OCI-M1 (cell line): ENCODE measurements at places on chromosomes 4 and X.
A peak's percentile ranks its signal among the peaks of the same experiment; 100 is the strongest.

DNA sequence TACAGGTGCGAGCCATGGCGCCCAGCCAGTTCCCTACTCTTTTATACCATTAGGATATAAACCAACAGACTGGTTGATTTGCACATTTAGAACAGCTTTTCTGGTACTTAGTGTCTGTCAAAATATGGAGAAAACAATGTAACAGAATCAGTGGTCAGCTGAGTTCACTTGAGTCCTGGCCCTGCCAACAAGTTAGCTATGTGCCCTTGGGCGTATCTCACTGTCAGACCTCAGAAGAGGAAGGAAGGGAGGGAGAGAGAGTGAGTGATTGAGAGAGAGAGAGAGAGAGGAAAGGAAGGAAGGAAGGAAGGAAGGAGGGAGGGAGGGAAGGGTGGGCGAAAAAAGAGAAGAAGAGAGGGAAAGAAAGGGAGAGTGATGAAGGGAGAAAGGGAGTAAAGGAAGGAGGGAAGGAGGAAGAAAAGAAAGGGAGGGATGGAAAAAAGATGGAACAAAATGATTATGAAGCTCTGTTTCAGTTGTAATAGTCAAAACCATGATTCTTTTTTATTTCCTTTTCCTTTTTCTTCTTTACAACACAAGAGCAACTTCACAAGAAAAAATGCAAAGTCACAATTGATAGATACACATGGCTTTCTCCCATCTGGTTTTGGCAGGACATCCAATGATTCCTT is 55.7 kb upstream of the PDGFRA start:
- DNase-seq = no peak

DNA sequence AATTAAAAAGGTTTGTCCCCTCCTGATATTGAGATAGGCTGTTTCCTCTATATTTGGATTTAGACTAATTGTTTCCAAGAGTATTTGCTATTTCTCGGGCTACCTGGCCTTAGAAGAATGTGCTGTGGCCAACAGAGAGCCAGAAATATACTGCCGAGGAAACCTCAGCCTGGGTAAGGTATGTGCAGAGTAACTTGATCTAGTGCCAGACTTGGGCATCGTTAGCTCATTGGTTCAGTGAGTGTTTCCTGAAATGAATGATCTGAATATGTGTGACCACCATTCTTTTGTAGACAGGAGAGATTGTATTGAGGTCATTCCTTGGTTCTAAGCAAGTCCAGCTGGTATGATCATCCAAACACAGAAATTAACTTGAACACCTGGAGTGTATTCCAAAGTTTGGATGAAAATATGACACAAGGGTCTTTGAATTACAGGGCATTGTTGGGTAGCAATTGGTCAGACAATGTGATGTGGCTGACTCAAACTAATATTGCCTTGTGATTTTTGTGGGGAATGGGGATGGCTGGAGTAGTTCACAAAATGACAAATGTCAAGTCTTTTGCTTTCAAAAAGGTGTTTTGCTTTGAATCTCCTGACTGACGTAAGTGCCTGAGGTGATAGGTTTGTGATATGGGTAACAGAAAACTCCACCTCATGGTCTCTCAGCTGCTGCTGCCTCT is 100.2 kb upstream of the CXCL13 start:
- no peak for DNase-seq

- DNase-seq = no peak
Measured at GRCh38 chr4:162921178-162921785, 245.4 kb downstream of the NAF1 start.

- peak; percentile 42 for DNase-seq
Measured at GRCh38 chrX:49838374-49838773, 9.3 kb downstream of the PAGE4 start.
